Gastroesophageal sphincter (tissue), 4 donors: ENCODE measurements at places on chromosomes 7 and 10. TPM values are rescaled to one million over a fixed set of nuclear protein-coding genes. Genes with fewer than 3 reads are reported as not detected.

The TMEM139 gene
- total RNA-seq: 1.4 TPM

The COPS6 gene
- 83.6 TPM for total RNA-seq

The NIPSNAP2 gene
- total RNA-seq: 102 TPM

The ITPRID1 gene
- total RNA-seq: not detected

The PDIA4 gene
- total RNA-seq: 42.0 TPM

The SRGN gene
- total RNA-seq: 129 TPM

The C10orf67 gene
- not detected for total RNA-seq

The AGBL3 gene
- 0.30 TPM for total RNA-seq

The CTAGE6 gene
- total RNA-seq: not detected

The C10orf105 gene
- not detected for total RNA-seq

The MSS51 gene
- 1.8 TPM for total RNA-seq

The SPDYE11 gene
- not detected for total RNA-seq

The SNX13 gene
- 51.6 TPM for total RNA-seq

The ZNF488 gene
- 0.47 TPM for total RNA-seq

The CLEC5A gene
- 0.15 TPM for total RNA-seq
